AG09309 (cell line): ENCODE measurements at places on chromosomes 1 and 21.

GRCh38 chr1:198391393-198392020, 149.0 kb downstream of the ATP6V1G3 start:
- no peak for DNase-seq

- no peak for DNase-seq
Observed at GRCh38 chr1:17892225-17892624, 137.1 kb downstream of the ACTL8 start.

- DNase-seq = no peak
Observed at GRCh38 chr1:7501723-7502603, 269.1 kb upstream of the VAMP3 start.

- no peak for DNase-seq
Observed at GRCh38 chr1:74811436-74812179, 78.7 kb downstream of the TYW3 start.

DNA sequence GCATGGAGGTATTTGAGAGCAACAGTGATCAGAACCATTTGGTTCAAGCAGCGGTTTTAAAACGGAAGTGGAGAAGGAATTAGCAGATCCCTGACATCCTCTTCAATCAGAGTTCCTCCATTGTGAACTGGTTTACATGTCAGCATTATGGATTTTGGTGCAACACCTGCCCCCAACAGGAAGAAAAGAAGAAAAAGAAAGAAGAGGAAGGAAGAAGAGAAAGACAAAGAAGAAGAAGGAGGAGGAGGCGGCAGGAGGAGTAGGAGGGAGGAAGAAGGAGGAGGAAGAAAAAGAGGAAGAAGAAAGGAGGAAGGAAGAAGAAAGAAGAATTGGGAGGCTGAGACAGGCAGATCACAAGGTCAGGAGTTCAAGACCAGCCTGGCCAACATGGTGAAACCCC, 17.4 kb downstream of the NDUFS5 start:
- DNase-seq = no peak

GRCh38 chr1:213119794-213120193, 68.8 kb downstream of the RPS6KC1 start:
- DNase-seq = no peak
